ENCODE measurements at places on chromosomes 1 and 21. TPM values are rescaled to one million over a fixed set of nuclear protein-coding genes. Genes with fewer than 3 reads are reported as not detected.
A peak's percentile ranks its signal among the peaks of the same experiment; 100 is the strongest.

DNA sequence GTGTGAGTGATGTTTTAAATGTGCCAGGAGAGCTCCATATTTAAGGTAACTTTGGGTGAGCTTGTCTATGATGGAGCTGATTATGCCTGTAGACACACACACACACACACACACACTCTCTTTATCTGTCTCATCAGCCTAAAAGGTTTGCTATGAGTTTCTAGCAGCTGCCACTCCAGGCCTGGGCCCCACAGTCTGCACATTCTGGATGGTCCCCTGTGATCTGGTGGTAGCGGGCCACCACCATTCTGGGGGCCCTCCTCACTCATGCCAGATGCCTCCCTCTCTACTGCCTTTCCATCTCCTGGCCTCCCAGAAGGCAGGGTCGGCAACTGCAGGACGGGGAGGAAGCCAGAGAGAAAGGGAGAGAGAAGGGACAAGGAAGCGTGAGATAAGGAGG is 129.2 kb upstream of the TNR start:
- H3K4me1 ChIP-seq: no peaks in the 10 kb centered on the region
- no peak overlapping the region for H3K27ac ChIP-seq
- H3K36me3 ChIP-seq: no peaks in the 10 kb centered on the region
- no peak for DNase-seq

DNA sequence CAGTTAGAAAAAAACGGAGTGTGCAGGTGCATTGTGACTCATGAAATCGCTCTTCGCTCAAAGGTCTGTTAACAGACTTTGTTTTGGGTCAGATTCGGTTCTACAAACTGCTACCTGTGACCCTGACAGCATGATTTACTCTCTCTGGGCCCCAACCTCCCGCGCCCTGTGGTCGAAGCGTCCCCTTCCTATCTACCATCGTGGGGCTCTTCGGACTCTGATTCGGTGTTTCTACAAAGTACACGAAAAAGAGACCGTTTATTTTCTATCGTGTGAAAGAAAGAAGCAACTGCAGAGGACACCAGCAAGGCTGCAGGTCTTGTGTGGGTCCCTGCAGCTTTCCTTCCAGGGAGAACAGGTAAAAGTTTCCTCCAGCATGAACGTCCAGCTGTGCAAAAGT is 29.4 kb upstream of the SLC19A1 start:
- H3K4me3 ChIP-seq: no peak overlapping the region
- no peak overlapping the region for H3K27ac ChIP-seq
- H3K36me3 ChIP-seq: no peaks in the 10 kb centered on the region

DNA sequence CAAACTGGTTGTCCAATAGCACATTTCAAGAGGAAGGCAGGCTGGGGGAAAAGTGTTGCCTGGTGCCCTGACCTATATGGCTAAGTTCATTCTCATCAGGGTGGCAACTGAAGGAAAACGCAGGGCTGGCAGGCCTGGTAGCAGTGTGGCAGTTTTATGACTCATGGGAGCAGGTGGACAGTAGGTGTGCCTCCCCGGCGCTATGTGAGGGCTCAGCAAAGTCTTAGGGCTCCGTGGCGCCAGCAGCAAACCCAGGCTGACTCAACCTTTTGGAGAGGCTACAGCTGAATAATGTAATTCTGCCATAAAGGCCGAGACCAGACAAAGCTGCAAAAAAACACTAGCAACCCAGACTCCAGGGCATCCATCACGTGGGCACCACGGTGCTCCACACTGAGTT is 23.6 kb downstream of the GADD45A start:
- no peaks in the 10 kb centered on the region for H3K27me3 ChIP-seq
- H3K27ac ChIP-seq: no peak overlapping the region
- DNase-seq: no peak
- H3K36me3 ChIP-seq: peaks cover 12% of the 10 kb centered on the region
- peaks cover 4% of the 10 kb centered on the region for H3K4me1 ChIP-seq

DNA sequence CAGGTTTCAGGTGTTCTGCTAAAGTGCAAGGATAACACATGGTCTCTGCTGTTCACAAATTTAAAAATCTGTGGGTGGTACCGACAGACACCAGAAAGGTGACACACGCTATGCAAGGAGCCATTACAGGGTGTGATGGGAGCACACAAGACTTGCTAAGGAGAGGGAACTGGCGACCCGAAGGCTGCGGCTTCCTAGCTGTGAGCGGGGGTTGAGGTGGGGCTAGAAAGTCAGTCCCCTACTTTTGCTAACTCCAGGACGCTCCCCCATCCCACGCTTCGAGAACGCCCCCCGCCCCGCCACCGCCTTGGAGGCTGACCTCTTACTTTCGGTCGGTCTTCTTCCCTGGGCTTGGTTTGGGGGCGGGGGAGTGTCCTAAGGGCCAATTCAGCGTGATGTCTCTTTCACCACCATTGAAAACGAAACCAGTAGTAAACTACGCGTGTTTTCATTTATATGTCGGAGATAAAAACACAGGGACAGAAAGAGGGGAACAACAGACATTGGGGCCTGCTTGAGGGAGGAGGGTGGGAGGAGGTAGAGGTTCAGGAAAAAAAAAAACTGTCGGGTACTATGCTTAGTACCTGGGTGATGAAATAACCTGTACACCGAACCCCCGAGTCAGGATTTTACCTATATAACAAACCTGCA is 1.1 kb downstream of the CKS1B start:
- peaks cover 20% of the 10 kb centered on the region for H3K4me1 ChIP-seq
- peak; percentile 65 for DNase-seq
- peak overlapping the region; percentile 94 for H3K4me3 ChIP-seq
- H3K27ac ChIP-seq: peak overlapping the region; percentile 99

DNA sequence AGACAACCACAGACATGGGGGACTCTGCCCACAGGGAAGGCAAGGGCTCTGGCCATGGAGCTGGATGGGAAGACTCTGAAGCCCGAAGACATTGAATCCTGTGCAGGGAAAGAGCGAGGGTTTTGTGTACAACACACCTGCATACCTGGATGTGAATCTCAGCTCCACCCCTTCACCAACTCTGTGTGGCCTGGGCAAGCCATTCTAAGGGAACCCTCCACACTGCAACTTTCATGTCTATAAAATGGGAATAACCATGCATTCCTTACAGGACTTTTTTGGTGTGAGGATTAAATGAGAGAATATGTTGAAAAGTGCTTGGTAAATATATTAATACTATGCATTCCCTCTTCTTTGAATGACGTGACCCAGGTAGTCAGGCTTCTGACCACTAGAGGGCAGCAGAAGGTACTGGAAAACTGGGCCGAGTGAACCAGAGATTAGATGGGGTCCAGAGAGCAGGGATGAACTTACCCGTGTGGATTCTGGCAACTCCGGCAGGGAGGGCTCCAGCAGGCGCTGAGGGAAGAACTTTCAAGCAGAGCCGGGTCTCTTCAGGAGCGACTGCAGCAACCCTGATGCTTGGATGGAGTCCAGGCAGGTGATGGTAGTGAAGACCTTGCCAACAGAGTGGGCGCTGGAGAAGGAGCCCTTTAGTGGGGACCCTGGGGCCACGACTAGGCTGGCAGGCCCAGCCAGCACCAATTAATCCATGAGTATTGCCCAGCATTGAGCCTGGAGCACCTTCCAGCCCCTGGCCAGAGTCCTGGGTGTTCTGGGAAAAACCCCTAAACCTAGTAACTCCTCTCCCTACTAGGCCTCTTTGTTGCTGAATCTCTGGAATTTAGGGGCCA is 834 bp upstream of the ELF3 start:
- peaks cover 14% of the 10 kb centered on the region for H3K36me3 ChIP-seq
- H3K4me1 ChIP-seq: peaks cover 42% of the 10 kb centered on the region
- H3K4me3 ChIP-seq: peak overlapping the region; percentile 48
- H3K27me3 ChIP-seq: no peaks in the 10 kb centered on the region
- DNase-seq: peak; percentile 84

DNA sequence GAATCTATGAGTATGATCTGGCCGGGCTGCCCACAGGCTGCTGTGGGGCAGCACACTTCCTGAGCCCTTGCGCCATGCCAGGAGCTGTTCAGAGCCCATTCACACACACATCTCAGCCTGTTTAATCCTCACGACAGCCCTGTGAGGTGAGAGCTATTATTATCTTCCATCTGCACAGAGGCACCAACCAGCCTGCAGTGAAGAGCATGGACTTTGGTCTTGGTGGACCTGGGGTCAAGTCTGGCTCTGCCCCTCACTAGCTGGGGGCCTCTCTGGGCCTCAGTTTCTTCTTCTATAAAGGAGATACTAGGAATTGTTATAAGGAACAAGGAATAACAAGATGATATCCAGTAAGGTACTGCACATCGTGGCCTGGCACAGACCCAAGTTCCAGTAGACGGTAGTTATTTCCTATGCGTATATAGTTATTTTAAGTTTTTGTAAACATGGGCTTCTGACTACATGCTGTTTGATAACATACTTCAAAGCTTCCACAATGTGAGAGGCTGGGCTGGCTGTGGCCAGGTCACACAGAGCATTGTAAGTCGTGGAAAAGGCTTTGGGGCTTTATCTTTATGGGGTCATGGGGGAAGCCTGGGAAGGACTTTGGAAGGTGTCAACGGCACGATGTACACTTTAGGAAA is 3.4 kb upstream of the PADI2 start:
- H3K27me3 ChIP-seq: no peaks in the 10 kb centered on the region
- H3K4me1 ChIP-seq: peaks cover 8% of the 10 kb centered on the region
- DNase-seq: no peak
- H3K27ac ChIP-seq: no peak overlapping the region

DNA sequence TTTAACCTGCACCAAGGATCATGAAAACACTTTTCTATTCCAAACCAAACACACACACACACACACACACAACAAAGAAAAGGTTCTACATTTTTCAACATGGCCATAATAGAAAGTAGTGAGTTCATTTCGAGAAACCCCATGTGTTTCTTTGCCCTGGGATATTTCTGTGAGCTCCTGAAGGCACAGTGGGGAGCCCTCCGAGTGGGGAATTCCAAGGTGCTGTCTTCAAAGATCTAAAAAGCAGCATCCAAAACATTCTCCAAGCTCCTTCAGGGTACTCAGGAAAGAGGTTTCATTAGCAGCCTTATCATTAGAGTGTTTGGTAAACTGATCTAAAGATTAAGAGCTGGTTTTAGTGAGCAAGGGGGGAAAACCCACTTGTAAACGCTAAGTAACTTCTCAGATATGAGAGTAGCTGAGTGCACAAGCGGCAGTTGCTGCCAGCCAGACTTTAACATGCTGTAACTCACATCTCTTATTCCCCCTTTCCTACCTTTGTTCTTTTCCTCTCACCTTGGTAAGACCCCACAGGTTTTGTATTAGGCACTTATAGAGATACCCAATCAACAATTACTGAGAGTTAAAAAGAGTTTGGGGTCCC is 38.3 kb downstream of the ZC3H11B start:
- DNase-seq: no peak
- H3K36me3 ChIP-seq: no peaks in the 10 kb centered on the region
- H3K27ac ChIP-seq: no peak overlapping the region
- H3K27me3 ChIP-seq: no peaks in the 10 kb centered on the region

DNA sequence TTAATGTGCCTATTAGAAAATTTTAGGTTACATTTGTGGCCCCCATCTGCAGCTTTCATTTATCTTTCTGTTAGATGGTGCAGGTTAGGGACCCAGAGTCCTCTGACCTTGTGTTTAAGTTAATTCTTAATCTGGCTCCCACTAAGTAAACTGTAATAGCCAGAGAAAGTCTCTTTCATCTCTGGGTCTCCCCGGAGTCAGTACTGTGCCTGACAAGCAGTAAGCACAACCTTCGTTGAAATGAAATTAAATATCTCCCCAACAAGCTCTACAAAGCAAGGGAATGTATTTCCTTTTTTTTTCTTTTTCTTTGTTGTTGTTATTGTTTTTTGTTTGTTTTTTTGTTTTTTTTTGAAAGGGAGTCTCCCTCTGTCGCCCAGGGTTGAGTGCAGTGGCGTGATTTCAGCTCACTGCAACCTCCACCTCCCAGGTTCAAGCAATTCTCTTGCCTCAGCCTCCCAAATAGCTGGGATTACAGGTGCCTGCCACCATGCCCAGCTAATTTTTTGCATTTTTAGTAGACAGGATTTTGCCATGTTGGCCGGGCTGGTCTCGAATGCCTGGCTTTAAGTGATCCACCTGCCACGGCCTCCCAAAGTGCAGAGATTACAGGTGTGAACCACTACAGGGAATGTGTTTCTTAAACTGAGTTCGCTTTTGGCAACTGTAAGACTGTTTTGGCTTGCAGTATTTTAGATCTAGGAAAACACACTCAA is 81.6 kb downstream of the HHIPL2 start:
- H3K27me3 ChIP-seq: no peaks in the 10 kb centered on the region
- peak overlapping the region; percentile 95 for H3K27ac ChIP-seq
- H3K4me3 ChIP-seq: no peak overlapping the region
- H3K36me3 ChIP-seq: no peaks in the 10 kb centered on the region
- DNase-seq: no peak

- no peaks in the 10 kb centered on the region for H3K27me3 ChIP-seq
- peaks cover 27% of the 10 kb centered on the region for H3K36me3 ChIP-seq
- peaks cover 15% of the 10 kb centered on the region for H3K4me1 ChIP-seq
- no peak overlapping the region for H3K4me3 ChIP-seq
- no peak overlapping the region for H3K27ac ChIP-seq
Measured at GRCh38 chr1:21244986-21245687, 45.1 kb downstream of the ECE1 start.

DNA sequence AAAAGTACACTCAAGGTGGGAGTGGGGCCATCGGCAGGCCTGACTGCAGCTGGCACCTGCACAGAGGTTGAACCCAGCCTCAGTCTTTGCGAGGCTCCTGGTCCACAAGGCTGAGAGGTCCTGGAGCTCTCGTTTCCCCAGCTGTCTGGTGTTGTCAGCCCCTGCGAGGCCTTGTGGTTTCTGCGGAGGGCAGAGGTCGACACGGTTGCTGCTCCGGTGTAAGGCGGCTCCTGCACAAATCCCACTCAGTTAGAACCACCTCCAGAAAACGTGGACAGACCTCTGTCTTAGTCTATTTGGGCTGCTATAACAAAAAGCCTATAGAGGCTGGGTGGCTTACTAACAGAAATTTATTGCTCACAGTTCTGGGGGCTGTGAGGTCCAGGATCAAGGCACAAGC is 5.8 kb downstream of the KIAA1614 start:
- H3K4me3 ChIP-seq: no peak overlapping the region
- H3K27ac ChIP-seq: no peak overlapping the region
- no peak for DNase-seq

DNA sequence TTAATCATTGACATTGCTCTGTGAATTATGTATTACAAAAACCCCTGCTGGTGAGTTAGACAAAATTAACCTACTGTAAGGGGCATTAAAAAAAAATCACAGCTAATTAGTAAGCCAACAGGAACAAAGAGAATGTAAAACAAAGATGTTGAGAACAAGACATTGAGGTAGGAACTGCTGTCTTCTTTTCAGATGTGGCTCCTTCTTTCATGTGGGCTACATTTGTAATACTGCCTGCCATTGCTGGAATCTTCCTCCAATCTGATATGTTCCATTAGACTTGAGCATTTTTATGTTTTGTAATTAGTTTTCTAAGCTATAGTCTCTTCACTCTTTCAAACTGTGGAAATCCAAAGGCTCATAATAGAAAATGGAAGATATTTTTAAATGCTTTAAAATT is 353.0 kb downstream of the ADGRL2 start:
- no peaks in the 10 kb centered on the region for H3K27me3 ChIP-seq
- H3K4me1 ChIP-seq: no peaks in the 10 kb centered on the region
- H3K4me3 ChIP-seq: no peak overlapping the region
- H3K27ac ChIP-seq: no peak overlapping the region

The AMY1A gene
- total RNA-seq: not detected

The FMOD gene
- 2.1 TPM for total RNA-seq

The SLAMF1 gene
- total RNA-seq: 0.09 TPM

The ATP1A4 gene
- not detected for total RNA-seq

The CD247 gene
- 2.2 TPM for total RNA-seq

The LMX1A gene
- 0.05 TPM for total RNA-seq

The TAS1R1 gene
- not detected for total RNA-seq

The PAPPA2 gene
- total RNA-seq: 0.19 TPM

The C1orf87 gene
- total RNA-seq: not detected

The RGS18 gene
- 11.1 TPM for total RNA-seq
